ENCODE measurements at places on chromosomes 7 and 10.

- DNase-seq, result peak; percentile 34
Observed at GRCh38 chr7:18352339-18353255, 143.0 kb upstream of the HDAC9 start.

GRCh38 chr7:77351539-77352004 lies 64.6 kb downstream of the GSAP start:
- peak; percentile 48 for DNase-seq

- DNase-seq, result no peak
Observed at GRCh38 chr7:85564861-85565260, 378.0 kb upstream of the SEMA3D start.

DNA sequence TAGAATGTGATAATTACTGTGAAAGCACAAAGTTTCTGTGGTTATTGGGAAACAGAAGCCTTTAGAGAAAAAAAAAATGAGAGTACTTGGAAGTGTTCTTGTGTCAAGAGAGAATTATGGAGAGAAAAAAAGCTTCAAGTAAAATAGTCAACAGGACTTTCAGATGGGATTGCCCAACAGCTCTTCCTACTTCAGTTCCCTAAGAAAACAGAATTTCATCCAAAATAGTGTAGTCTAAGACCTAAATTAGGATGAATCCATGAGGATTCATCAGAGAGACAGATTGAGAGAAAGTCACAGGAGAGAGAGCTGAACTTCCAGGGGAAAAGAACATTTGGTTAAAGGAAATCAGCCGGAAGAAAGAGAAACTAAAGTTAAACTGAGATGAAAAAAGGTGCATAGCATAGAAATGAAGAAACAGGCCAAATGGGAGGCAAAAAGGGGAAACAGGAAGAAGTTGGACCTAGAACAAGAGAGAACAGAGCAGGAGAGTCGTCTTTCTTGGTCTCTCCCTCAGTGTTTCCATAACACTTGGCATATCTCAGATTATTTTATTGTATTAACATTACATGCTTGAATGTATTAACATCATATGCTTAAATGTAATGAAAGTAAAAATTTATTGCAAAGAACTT lies 2.5 kb downstream of the SCIN start:
- DNase-seq, result no peak

DNA sequence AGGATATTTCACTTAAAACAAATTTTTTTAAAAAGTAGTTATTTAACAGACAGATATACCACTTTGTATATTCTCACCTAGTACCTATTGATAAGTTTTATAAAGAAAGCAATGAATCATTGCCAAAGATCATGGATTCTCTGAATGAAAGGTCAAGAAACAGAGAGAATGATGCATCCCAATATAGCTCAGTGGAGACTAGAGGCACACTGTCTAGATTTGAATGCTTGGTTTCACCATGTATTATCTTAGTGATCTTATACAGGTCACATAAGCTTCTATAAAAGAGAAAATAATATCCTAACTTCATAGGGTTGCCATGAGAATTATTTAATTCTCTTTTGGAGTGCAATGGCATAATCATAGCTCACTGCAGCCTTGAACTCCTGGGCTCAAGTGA lies 87.0 kb upstream of the LRRN3 start:
- no peak for DNase-seq

DNA sequence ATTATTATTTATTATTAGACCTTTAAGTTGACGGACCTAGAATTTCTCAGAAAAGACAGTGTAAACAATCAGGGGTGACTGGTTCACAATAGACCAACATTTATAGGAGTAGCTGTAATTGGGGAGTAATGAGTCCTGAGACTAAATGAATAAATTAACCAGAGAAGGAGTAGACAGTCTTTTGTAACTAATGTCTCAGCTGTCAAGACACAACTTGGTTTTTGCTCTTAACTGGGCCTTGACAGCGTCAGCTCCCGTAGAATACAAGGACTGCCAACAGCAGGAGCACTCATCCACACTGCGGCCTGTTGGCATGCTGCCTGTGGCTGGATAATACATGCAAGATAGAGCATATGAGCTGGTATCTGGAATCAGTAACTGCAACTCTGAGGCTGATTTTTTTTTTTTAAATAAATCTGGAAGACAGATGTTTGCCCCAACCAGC lies 123.9 kb downstream of the CACNA2D1 start:
- DNase-seq, result no peak
